ENCODE measurements at places on chromosomes 2 and 18.

DNA sequence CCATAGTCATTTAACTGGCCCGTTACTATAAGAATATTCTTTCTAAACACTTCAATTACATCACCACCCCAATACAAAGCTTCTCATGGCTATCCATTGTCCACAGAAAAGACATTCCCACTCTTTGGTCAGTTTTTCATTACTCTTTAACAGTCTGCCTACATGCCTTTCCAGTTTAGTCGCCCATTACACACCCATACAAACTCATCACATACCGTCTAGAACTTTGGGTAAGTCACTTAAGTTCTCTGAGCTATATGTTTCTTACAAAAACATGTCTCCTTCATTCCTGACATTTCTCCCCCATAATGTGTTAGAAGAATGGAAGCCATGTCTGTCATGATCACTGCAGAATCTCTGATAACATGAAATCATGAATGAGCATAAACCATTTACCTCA is 108.2 kb upstream of the STK17B start:
- DNase-seq, result no peak

DNA sequence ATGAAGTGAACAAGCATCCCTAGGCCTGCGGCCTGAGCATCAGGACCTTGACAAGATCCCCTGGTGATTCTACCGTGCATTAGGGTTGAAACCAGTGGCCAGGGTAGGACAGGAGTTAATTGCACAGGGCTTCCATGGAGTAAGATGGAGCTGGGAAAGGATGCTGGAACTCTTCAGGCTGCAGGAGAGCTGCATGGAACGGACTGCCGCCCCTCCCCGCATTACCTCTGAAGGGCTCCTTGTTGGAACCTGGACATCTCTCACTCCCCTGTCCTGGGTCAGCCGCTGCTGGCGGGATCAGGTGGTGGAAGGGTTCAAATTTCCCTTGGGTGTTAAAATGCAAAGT is 156.6 kb upstream of the ID2 start:
- no peak for DNase-seq

GRCh38 chr2:133588144-133588543 is 19.9 kb upstream of the NCKAP5 start:
- no peak for DNase-seq

DNA sequence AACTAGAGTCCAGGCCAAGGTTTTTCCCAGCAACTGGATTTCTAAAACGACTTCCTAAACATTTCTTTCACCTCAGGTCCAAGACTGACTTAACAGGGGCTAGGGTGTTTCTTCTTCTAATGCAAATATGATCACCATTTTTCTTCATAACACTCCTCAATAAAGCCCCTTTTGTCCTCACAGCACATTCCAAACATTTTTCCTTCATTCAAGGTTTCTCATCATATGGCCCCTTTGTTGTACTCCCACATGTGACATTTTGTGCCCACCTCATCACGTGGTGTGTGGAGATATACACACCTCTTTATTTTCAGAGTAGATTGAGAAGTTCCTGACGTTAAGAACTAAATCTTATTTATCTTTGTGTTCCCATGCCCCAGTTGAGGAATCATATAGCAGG is 3.9 kb upstream of the CDH7 start:
- no peak for DNase-seq

- no peak for DNase-seq
Measured at GRCh38 chr2:11752906-11753305, 6.5 kb downstream of the LPIN1 start.

- no peak for DNase-seq
Measured at GRCh38 chr18:14914121-14914520, 166.1 kb downstream of the ANKRD30B start.

- DNase-seq, result no peak
Measured at GRCh38 chr2:72037261-72037666, 110.4 kb downstream of the CYP26B1 start.

All from CD4-positive, alpha-beta T cell treated with Interleukin-6 for 4 hours (primary cell).